ENCODE measurements at places on chromosomes 5 and 9.

GRCh38 chr5:170100066-170100943 is 5.4 kb upstream of the FOXI1 start:
- DNase-seq = peak; percentile 51

DNA sequence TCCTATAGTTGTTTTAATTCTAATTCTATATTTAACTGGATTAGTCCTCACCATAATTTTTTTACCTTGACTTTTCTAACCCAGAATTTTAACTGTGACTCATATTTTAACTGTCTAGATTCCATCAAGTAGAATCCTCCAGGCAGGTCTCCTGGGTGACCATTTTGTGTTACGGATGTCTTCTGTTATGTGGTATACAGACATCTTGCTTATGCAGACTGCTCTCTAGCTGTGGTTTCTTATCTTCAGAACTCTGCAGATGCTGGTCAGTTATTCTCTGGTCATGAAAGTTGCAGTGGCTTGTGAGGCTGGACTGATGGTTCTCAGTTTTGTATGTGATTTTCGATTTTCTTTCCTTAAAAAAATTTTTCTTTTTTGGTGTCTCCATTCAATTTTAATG is 139.4 kb downstream of the ATG10 start:
- DNase-seq = no peak

GRCh38 chr5:104305602-104306001 is 743.0 kb upstream of the NUDT12 start:
- no peak for DNase-seq

GRCh38 chr9:91914404-91914803 is 35.6 kb downstream of the ROR2 start:
- DNase-seq = no peak

GRCh38 chr5:150246429-150246828 is 43.1 kb downstream of the CAMK2A start:
- DNase-seq = no peak

DNA sequence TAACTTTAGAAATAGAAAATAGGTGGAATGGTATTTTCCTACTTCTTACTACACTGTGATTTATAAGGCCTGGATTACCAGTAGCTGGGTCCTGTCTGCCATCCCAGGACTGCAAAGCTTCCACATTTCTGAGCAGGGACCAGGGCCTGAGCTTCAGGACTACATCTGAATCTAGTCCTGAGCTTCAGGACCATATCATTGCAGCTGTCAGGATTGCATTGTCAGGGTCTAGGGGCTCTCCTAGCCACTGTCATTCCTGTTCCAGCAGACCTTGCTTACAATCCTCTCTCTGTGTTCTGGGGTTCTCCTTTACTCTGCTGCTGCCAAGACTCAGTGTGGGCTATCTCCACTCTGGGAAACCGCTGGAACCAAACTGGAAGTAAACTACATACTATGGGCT is 16.3 kb downstream of the RAB3C start:
- DNase-seq = no peak

GRCh38 chr9:35726931-35727330 is 5.1 kb downstream of the TLN1 start:
- no peak for DNase-seq

- no peak for DNase-seq
These were observed 21.5 kb downstream of the SHB start for GRCh38 chr9:38047301-38048251.

- no peak for DNase-seq
These were observed 186.9 kb downstream of the MCTP1 start for GRCh38 chr5:95098012-95098411.

- DNase-seq = no peak
These were observed 13.9 kb downstream of the TNFSF8 start for GRCh38 chr9:114916481-114916880.

GRCh38 chr5:36523926-36524325 is 82.5 kb upstream of the SLC1A3 start:
- no peak for DNase-seq

DNA sequence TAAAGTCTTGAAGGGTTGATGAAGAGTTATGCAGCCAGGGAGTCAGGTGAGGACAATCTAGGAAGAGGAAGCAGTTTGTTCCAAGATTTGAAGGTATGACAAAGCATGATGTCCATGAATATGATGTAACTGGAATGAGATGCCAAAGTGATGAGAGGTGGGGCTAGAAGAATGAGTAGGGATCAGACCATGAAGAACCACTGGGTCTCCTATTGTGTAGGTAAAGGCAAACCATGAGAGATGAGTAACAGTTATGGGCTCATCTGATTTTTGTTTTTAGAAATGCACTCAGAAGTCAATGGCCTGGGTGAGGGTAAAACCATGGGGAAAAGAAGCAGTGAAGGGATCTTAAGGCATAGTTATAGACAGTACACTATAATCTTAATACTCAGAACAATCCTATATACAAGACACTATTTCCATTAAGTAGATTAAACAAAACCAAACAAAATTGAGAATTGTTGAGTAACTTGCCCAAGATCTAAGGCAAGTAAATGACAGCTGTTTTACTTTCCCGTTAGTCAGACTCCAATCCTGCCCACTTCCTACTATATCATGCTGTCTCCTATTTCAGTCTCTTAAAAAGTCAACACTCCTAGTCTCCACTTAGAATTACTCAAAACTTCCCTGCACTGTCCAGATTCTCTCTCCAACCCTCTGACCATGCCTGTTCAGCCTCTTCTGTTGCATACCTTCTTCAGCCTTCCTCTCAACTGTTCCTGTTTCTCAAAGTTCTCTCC is 393.8 kb upstream of the MEF2C start:
- DNase-seq = no peak

DNA sequence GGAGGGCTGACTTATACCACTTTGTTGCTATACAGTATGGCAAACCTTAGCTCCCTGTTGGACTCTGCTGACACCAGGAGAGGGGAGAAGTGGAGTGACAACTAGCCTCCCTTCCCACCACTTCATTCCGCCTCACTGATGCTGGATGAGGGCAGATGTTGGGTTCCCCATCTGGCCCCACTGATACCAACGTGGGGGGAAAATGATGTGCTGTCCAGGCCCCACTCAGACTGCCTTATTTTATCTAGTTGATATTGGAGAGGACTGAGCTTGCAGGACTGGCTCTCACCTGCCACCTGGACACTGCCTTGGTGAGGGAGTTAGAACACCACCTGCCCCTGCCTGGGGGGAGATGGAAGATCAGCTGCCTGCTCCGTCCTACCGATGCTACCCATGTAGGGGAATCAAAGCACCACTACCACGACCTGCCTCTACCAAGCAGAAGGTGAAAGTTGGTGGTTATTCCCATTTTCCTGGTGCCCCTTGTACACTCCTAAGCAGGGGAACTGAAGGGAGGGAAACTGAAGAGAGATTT is 292.1 kb downstream of the GADD45G start:
- no peak for DNase-seq

DNA sequence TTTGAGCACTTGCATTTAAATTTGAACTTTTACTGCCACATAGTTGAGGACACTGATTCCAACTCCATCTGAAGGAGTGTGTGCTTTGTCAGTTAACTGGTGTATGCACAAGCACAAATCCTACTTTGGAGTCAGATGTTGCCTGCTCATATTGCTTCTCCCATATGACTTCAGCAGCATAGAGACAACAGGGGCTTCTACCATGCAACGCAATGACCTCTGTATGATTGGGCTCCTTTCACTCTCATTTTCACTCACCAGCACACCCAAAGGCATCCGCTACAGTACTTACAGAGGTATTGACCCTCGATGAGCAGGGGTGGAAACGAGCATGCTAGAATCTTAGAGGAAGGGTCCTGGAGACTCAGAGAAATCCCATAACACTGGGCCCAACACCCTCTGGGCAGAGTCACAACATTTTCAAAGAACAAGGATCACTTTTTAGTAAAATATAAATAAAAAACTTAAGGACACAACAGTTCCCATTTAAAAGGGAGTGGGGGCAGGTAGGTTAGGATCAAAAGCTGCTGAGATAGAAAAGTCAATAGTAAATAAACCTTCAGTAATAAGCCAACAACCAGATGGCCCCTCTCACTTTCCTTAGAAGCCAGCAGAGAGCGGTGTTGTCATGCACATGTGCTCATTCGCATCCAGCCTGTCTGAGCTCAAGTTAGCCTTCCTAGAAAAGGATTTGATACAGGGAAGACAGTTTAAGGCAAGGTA is 203.8 kb downstream of the SNCAIP start:
- peak; percentile 3 for DNase-seq

DNA sequence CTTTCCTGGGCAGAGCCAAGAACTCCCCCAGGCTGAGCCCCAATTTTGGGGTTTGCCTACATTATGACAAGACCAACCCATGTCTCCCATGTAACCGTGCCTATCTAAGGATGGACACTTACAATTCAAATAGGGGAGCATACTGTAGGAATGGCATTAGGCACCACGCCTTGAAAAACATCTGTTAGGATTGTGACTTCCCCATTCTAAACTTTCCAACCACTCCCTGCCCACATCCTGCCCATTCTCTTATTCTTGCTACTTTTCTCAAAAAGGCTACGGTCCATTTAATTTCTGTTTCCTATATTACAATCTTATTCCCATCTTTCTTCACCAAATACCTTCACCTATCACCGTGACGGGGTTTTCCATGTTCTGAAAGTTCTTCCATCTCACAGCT is 99.2 kb downstream of the LPAR1 start:
- DNase-seq = no peak

DNA sequence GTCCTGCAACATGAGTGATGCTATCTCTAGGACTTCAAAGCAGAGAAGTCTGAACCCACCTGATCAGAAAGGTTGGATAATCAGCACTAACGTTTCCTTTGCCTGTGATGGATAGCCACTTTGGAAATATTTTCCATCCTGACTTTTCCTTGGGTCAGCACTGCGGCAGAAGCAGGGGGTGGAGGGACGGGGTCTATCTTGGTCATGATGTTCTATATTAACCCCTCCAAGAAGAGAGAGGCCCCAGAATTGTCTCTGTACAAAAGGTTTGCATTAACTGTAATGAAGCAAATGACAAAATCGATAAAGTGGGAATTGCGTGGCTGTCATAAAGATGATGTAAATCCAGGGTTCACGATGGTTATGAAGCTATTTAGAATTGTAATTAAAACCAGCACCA is 279.8 kb upstream of the PANK3 start:
- no peak for DNase-seq

GRCh38 chr5:111072949-111073682 is 1.6 kb downstream of the TSLP start:
- peak; percentile 28 for DNase-seq

- DNase-seq = peak; percentile 39
These were observed 3.3 kb downstream of the RNF183 start for GRCh38 chr9:113299800-113300292.

GRCh38 chr5:56561-57290 is 35.2 kb upstream of the PLEKHG4B start:
- DNase-seq = no peak

GRCh38 chr5:154228696-154229095 is 38.2 kb downstream of the GALNT10 start:
- DNase-seq = no peak

DNA sequence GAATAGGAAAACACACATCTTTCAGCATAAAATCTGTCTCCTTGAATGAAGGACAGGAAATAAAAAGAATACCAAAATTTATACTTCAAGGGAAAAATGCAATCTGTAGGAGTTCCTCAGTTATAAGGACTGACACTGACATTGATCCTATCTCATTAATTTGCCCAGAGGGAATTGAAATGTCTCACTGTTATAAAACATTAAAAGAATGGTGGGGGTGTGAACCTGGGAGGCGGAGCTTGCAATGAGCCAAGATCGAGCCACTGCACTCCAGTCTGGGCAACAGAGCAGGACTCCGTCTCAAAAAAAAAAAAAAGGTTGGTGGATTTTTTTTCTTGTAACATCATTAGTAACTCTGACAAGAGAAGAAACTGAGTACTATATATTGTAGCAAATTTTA is 60.8 kb downstream of the TTLL11 start:
- DNase-seq = no peak

GRCh38 chr5:108101130-108101529 is 280.8 kb downstream of the FBXL17 start:
- DNase-seq = no peak

DNA sequence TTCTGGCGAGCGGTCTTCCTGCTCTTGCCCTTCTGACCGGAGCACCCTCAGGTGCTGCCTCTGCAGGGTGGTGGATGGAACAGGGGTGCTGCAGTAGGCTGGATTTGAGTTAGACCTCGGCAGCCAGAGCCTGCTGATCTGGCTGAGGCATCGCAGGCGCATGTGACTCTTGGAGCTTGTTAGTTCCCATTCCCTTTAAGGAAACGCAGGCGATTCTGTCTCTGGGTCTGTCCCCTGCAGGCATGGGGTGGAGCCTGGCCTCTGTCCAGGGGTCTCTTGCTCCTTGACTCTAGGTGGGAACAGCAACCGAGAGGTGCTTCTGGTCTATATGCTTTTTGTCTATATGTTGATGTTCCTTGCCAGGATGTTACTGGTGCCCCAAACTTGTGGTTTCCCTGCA is 3.1 kb downstream of the WNK2 start:
- no peak for DNase-seq

DNA sequence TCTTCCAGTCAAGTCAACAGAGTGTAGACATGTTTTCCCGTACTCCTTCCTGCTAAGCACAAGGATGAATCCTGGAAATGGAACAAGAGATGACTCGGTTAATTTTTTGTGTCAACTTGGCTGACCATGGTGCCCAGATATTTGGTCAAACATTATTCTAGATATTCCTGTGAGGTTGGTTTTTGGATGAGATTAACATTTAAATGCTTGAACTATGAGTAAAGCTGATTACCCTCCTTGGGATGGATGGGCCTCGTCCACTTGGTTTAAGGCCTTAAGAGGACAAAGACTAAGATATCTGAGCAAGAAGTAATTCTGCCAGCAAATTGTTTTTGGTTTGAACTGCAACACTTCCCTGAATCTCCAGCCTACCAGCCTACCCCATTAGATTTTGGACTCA is 338.1 kb upstream of the MSX2 start:
- no peak for DNase-seq

GRCh38 chr9:130003943-130004552 is 38.9 kb downstream of the FNBP1 start:
- no peak for DNase-seq

- DNase-seq = no peak
These were observed 608.0 kb upstream of the ACO1 start for GRCh38 chr9:31776471-31776870.

DNA sequence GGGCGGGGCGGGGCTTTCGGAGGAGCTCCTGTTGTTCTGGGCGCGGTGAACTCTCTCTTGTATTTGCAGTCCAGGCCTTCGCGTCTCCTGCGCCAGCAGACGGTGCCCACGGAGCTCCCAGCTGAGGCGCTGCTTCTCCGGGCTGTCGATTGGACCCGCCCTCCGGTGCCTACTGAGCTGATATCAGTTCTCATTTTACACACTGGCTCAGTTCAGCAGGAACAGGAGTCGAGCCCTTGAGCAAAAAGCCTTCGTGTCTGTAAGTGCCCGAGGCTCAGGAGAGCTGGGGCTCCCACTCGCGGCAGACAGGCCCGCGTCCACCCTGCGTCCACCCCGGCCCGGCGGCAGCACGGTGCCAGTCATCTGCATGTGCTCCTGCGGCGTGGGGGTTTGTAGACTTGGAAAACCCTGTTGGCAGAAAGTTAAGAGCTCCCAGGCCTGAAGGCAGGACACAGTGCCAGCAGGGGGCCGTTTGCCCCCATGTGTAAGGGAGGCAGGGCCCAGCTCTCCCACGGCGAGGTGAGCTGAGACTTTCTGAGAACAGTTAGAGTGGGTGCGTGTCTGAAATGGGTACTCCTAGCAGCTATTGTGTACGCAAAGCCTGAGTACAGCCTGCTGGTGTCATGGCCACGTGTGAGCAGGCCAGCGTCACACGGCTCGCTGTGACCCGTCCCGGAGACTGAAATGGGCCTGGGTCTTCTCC is 231.5 kb downstream of the FANCC start:
- peak; percentile 67 for DNase-seq

- no peak for DNase-seq
These were observed 1.4 kb upstream of the WNK2 start for GRCh38 chr9:93182572-93182971.

- no peak for DNase-seq
These were observed 131.5 kb downstream of the PAM start for GRCh38 chr5:102886586-102886985.

Measured in NCI-H2107 (cell line).